ENCODE measurements at places on chromosomes 7 and 10. TPM values are rescaled to one million over a fixed set of nuclear protein-coding genes. Genes with fewer than 3 reads are reported as not detected.

GRCh38 chr10:80702143-80702542, 164.4 kb downstream of the SH2D4B start:
- DNase-seq = no peak

- DNase-seq = peak; percentile 2
Measured at GRCh38 chr10:32972929-32973328, 14.9 kb upstream of the ITGB1 start.

DNA sequence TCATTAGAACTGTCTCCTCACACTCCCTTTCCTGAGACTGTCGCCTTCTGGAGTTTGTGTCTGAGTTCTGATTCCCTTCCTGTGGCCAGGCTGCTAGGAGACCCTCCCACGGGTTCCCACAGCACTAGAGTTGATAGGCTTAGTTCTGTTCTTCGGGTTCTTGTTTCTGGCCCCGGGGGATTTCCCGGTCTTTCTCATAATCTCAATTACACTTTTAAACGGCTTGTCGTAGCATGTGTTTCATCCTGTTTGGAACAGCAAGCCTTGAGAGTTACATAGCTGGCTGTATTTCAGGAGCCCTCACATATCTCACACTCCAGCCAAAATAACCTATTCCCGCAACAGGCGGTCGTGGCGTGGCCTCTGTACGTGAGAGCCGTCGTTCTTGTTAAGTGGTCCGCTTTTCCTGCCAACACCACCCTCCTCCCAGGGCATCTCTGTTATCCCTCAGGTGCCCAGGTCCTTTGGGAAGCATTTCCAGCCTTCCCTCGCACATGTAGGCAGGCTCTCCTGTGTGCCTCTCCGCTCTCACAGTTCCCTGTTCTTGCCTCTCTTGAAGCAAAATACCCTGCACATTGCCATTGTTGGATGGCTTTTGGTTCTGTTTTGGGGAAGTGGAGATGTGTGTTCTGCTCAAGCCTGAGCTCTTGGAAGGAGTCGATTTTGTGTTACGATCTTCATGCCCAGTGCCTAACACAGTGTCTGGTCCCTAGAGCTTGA, 46.0 kb downstream of the CDC123 start:
- no peak for DNase-seq

DNA sequence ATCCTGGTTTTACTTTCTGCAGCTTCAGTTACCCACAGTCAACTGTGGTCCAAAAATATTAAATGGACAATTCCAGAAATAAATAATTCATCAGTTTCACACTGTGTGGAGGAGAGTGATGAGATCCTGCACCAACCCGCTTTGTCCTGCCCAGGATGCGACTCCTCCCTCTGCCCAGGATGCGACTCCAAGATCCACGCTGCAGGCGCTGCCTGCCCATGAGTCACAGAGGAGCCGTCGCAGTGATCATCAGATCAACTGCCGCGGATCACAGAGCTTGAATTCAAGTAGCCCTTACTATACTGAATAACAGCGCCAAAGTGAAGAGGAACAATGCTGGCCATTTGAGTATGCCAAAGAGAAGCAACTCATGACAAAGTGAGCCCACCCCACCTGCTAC, 61.5 kb downstream of the GRB10 start:
- no peak for DNase-seq

Gene MYPN
- not detected for total RNA-seq

Gene BMPR1A
- total RNA-seq = 11.2 TPM

Measured in HT-29 (cell line).